NCI-H1105 treated with DMSO at 0.1 percent for 48 hours (cell line): ENCODE measurements at places on chromosomes 4 and X.

GRCh38 chr4:110484029-110484428 is 8.1 kb downstream of the ENPEP start:
- no peak for DNase-seq

GRCh38 chrX:30666094-30666493 is 12.9 kb downstream of the GK start:
- DNase-seq, result no peak

GRCh38 chr4:110075083-110075738 is 123.2 kb downstream of the ELOVL6 start:
- DNase-seq, result no peak

GRCh38 chr4:36394352-36394903 is 113.0 kb downstream of the DTHD1 start:
- no peak for DNase-seq

GRCh38 chrX:103151799-103152198 is 58.9 kb upstream of the NXF3 start:
- no peak for DNase-seq

GRCh38 chrX:149461746-149462145 is 43.4 kb downstream of the IDS start:
- no peak for DNase-seq

GRCh38 chrX:124260845-124261244 is 71.6 kb upstream of the TEX13D start:
- no peak for DNase-seq

DNA sequence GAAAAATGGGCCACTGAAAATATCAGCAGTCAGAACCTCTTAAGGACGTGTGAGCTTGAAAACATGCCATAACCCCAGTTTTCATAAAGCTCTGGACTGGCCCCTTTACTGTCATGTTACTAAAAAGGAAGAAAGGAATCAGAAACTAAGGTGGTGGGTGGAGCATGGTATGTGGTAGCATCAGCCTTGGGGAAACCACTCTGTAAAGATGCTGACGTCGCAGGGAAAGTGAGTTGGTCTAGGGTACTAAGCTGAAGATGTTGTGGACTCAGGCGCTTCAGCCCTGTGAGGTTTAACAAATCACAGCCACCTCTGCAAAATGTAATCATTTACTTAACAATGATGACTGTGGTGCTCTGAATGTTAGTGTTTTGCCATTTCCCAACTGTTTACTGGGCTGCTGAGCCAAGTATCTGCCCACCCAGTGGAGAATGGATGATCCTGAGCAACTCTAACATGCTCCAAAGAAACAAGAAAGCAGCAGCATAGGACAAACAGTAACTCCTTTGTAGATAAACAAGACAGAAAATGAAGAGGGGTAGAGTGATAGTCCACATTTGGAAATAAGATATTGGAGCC is 33.4 kb downstream of the C4orf54 start:
- DNase-seq, result no peak

GRCh38 chr4:173513651-173514050 is 16.4 kb downstream of the HAND2 start:
- DNase-seq, result no peak

DNA sequence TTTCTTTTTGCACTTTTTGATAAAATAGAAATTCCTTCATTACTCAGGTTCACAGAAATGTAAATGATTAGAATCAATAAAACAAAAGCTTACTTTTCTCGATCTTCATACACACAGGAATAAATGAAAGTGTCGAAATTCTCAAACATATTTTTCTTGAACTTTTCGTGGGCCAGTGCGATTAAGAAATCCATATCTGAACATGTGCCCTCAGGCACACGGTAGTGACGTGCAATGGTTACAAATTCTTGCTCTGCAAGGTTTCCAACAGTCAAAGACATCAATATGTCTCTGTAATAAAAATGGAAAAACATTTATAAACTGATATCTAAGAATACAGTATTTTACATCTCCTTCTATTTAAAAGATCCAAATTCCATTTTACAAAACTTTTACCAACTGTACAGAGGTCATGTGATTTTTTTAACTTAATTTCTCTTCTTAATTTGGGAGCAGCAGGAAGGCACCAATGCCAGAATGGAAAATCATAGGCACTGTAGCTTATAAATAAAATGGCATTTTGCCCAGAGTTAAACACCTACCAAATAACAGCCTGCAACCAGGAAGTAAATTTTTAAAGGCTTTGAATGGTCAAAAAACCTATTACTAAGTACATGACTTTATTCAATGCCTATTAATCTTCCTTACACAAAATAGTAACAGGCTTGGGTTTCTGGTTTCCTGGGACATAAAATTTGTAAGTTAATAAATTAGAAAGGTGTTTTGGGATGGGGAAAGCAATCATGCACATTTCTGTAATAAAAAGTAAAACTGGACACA is 165.0 kb downstream of the EFHC2 start:
- no peak for DNase-seq

DNA sequence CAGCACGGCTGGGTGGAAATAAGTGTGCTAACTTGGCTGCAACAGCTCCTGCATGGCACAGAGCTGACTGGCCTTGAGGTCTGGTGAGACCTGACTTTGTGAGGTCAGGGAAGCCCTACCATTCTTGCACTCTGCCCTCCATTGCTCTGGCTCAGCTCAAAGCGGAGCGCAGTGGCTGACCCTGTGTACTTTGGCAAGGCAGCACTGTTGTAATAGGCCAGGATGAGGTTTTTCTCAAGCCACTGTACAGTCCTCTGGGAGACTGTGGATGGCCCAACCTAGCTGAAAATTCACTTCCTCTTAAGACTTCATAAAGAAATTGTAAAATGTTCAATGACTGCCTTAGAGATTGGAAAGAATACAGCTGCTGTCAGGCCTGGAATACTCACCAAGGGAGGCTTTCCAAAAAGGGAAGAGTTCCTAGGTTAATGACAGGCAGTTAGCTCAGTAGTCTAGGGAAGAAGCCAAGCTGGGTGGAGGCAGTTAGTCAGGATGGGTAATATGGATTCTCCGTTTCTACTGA is 129.8 kb downstream of the GUCY2F start:
- DNase-seq, result no peak

DNA sequence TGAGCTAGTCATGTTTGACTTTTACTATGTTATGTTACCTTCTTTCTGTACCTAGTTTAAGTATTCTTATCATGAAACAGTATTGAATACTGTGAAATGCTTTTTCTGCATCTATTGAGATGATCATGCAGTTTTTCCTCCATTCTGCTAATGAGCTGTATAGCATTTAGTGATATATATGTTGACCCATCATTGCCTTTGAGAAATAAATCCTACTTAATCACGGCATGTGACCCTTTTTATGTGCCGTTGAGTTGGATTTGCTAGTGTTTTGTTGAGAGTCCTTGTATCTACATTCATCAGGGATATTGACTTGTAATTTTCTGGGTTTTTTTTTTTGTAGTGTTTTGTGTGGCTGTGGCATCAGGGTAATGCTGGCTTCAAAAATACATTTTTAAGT is 537.7 kb upstream of the AADAT start:
- DNase-seq, result no peak

- no peak for DNase-seq
These were observed 118.0 kb upstream of the PPARGC1A start for GRCh38 chr4:24007860-24008261.

DNA sequence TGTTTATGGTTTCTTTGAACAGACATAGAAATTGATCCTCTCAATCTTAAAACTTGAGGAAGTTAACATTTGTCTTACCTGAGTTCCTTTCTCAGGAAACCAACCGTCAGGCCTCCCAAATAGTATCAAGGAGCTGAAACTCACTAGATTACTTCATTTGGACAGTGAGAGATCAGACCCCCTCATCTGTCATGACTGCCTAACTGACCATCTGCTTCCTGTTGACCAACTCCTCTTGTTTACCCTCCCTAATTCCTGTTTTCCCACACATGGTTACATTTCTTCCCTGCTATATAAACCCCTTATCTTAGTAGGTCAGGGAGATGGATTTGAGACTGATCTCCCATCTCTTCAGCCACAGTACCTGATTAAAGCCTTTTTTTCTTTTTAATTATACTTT is 46.2 kb upstream of the NMU start:
- DNase-seq, result no peak

DNA sequence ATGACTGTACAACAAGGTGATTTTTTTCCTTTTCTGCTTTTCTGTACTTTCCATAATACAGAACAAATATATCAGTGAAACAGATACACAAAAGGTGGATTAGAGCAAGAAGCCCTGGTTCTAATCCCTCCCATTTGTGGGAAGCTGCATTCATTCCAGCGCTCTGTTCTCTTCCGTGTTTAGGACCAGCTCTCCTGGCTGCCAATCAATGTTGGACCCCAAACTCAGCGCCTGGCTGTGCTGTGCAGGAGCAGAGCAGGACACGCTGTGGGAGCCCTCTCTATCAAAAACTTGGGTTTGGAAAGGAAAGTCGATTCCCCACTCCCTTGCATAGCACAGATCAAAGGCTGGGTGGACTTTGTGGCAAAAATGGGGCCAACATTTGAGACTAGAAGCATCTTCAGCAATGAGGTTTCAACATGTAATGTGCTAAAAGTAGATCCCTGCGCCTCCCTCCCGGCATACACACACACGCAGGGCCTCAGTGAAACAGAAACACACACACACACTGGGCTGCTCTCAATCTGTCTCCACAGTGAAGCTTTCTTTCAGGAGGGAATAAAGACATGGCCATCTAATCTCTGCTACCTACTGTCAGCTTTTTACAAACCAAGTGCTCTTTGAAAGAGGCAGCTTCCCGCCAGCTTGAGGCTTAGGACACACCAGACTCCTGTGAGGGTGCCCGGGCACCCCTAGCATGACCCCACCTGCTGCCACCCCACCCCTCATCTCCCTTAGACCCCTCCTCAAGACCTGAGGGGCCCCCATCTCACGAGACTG is 12.2 kb downstream of the WDR1 start:
- DNase-seq, result no peak

DNA sequence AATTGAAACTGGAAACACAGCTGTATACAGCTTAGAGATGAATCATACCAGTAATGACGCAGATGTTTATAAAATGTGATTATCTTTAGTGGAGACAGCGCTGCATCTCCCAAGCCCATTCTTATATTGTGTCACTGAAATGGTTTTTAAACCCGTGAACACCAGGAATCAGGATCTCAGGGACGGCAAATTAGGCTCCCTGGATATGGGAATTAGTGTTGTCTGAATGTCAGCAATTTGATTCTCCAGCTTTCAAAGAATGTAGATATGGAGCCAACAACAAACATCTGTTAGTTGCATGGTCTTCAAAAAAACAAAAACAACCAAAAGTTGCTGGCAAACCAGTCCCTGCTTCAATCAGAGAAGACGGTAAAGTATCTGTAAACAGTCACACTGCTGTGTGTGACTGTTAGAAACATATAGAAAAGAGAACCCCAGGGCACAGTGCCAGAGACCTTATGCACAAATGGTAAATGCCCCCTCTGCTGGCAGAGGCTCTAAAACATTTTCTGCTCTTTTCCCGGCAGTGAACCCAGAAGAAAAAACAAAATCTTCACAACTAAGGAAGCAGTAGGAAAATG is 351.9 kb upstream of the FTHL17 start:
- DNase-seq, result peak; percentile 18
